ENCODE measurements at places on chromosomes 4 and X.

DNA sequence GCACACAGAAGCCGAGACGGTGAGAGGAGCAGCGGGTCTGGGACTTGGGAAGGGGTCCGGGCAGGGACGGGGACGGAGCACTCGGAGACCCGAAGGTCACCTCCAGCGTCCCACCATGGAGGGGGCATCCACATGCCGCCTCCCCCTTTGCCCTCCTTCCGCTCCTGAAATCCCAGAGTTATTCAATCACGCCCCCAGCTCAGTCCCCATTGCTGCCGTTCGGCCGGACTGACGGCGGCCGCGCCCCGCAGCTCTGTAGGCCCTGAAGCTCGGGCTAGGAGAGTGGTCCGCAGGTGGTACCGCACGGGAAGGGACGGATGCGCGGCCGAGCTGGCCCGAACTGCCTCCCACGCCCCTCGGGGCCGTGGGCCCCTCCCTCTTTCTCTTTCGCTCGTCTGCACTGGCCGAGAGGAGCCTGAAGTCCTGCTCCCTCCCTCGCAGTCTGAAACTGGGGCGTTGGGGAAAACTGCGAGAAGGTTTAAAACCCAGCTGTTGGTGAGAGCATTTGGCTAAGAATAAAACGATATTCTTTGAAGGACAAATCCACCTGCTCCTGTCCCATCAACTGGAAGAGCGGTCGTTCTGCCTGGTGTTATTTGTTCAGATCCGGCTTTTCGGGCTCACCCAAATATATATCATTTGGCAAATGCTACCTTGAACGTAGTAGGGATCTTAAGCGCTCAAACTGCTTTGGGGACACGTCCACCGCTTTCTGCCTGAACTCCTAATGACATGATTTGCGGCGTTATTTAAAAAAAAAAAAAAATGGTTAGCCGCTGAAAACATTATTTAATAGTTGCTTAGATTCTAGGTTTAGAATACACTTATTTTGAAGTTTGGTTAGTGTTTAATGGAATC is 719 bp downstream of the USO1 start:
- peak; percentile 89 for DNase-seq

DNA sequence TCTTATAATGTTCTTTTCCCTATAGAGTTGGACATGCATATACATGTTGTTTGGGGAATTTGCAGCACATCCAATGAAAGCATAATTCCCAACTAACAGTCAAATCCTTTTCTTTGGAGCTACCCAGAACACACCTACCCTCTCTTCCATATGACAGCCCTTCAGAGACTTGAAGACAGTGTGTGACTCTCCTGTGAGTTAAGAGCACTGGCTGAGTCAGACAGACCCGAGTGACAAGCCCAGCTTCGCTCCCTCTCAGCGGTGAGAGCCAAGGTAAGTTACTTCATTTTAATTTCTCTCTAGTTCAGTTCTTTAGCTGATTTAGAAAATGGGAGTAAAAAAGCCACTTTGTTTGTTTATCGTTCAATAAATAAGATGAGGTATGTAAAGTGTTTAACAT is 86.3 kb downstream of the RTL9 start:
- no peak for DNase-seq

DNA sequence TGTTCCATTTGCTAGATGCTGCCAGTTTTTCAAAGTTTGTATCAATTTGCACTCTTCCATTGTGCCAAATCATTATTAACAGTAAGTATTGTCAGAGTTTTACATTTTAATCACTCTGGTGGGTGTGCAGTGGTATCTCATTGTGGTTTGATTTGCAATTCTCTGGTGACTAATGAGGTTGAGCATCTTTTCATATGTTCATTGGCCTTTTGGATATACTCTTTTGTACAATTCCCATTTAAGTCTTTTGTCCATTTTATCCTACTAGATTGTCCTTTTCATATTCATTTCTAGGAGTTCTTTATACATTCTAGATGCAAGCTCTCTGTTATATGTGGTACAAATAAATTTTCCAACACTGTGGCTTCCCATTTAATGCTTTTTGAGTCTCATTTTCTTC is 17.4 kb upstream of the ARHGAP36 start:
- no peak for DNase-seq

GRCh38 chr4:185656467-185656931 is 121.2 kb upstream of the PDLIM3 start:
- DNase-seq = peak; percentile 19

GRCh38 chrX:150355913-150356312 is 7.2 kb upstream of the MAMLD1 start:
- DNase-seq = no peak

GRCh38 chr4:87228262-87228860 is 7.9 kb upstream of the KLHL8 start:
- DNase-seq = no peak

DNA sequence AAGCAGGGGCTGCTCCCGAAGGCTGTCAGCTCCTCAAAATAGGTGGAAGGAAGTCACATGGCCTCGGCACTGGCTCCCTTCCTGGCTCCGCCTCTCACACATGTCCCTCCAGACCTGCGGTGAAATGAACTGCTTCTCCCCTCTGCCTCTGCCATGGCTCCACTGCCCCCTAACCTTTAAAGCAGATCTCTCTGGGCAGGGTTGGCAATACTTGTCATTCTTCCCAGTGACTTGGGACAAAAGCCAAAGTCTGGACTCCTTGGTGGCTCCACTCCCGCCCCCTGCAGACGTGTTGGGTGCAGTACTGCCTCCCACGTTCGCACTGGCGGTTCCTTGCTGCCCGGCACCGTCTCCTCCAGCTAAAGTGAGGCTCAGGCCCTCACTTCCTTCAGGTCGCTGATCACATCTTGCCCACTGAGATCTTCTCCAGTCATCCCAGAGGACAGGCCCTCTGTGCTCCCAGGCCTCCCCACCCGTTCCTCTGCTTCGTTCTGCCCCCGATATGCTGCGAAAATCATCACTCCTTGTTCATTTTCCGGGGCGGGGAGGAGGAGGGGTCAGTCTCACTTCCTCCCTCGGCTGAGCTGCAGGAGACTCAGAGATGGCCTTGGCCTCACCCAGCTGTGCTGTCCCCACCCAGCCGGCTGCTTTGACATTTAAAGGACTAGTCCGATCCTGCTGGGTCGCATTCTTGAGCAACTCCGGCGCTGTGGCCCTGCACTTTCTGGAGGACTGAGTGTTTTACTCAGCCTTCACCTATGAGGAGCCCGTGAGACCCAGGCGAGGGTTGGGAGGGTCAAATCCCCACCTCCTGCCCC is 97.4 kb downstream of the PHKA2 start:
- peak; percentile 75 for DNase-seq

DNA sequence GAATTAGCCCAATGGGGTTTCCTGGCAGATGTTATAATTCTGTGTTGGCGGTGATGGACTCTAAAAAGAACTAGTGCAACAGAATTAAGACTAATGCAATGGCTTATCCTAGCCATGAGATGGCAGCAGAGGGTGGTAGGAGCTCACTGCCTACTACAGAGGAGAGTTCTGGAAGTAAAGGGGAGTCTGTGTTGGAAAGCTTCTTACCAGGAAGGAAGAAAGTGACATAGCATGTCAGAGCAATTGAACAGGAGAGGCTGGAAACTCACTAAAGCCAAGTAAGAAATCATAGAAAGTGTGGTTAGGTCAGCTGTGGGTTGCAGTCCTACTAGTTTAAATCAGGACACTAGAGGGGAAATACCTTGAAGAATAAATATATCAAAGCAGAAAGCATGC is 6.3 kb upstream of the TRPC5OS start:
- DNase-seq = peak; percentile 58

DNA sequence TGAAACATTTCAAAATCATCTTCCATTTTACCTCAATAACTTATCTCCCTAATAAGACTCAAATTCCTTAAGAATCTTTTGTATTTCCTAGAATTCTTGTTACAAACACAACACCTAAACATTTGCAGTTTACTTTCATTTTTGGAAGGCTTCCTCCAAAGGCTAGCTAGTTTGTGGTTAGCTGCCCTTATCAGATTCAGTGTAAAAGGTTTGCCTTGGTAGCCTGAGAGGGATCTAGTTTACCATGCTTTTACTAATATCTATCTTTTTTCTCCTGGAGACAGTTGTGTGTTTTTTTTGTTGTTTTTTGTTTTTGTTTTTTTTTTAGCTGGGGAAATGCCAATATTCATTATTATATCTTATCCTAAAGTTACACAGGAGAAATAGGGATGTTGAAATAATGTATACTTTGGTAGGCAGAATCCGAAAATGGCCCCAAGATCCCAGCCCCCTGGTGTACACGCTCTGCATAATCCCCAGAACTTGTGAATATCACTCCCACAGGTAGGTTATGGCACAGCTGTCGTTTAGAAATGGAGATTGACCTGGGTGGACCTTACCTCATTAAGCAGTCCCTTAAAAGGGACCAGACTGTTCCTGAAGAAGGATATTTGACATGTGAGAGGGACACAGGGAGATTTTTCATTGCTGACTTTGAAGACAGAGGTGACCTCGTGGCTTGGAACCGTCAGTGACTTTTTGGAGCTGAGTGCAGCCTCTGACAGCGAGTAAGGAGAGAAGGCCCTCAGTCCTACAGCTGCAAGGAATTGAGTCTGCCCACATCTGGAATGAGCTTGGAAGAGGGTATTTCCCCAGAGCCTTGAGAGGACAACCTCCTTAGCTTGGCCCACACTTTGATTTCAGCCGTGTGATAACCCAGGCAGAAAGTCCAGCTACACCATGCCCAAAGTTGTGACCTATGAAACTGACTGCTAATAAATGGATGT is 33.4 kb downstream of the SEPTIN11 start:
- no peak for DNase-seq

DNA sequence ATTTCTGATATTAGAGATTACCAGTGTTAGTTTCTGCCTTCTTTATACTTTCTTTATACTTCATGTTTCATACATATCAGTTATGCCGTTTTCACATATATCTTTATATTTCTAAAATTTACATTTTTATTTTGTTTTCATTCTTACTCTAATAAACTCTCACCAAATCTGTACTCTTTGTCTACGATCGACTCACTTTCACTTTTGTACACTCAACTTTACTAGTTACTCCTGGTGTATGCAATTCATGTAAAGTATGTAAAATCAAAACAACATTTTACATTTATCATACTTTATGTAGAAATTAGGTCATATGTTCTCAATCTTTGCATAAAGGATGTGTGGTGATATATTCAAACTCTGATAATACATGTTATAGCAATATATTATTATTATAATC is 59.9 kb downstream of the UGT2A3 start:
- no peak for DNase-seq

- no peak for DNase-seq
These were observed 480.1 kb upstream of the FTHL17 start for GRCh38 chrX:31551913-31552312.

GRCh38 chr4:145799223-145799622 is 119.3 kb downstream of the C4orf51 start:
- DNase-seq = no peak

DNA sequence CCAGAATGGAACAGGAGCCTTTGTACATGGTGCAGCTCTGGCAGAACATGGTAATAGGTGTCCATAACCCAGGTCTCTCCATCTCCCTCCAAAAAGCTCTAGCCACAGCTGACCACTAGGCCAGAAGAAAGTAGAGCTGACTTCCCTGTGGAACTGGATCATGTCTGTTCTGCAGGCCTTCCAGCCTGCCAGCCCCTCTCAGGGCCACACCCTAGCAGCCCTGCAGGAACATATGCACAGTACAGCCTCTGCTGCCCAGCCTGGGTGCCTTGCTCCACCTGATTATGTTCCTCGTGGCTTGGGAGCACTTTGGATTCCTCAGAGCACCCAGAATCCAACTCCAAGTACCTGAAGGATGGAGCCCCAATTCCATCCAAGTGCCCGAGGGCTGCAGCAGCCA is 12.0 kb downstream of the NDST3 start:
- no peak for DNase-seq

DNA sequence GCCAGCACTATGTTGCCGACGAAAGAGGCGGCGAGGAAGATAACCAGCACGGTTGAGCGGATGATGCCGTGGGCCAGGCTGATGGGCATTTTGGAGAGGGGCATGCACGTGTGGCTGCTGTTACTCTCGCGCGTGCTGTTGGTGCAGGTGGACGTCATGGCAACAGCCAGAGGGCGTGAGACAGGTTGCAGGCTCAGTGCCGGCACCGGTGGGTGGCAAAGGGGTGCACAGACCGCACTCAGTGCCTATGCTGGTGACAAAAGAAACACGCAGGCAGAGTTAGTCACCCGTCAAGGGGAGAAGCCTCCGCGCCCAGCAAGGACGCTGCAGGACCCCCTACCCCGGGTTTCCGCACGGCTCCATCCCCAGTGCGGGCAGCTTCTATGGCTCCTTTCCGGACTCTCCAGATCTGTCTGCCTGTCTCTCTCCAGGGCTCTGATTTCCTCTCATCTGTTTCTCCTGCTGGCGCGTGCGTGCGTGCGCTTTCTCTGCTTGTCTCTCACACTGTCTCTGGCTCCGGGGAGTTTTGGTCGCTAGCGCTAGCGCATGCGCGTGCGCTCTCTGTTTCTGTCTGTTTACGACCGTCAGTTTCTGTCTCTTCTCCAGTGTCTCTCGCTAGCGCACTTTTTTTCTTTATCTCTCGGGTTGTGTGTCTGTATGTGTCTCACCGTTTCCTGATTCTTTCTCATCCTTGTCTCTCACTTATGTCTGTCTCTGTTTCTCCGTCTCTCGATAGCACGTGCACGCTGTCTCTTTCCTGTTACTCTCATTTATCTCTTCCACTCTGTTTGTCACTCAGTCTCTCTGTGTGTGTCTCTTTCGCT is 2.1 kb downstream of the GPR101 start:
- DNase-seq = peak; percentile 30

DNA sequence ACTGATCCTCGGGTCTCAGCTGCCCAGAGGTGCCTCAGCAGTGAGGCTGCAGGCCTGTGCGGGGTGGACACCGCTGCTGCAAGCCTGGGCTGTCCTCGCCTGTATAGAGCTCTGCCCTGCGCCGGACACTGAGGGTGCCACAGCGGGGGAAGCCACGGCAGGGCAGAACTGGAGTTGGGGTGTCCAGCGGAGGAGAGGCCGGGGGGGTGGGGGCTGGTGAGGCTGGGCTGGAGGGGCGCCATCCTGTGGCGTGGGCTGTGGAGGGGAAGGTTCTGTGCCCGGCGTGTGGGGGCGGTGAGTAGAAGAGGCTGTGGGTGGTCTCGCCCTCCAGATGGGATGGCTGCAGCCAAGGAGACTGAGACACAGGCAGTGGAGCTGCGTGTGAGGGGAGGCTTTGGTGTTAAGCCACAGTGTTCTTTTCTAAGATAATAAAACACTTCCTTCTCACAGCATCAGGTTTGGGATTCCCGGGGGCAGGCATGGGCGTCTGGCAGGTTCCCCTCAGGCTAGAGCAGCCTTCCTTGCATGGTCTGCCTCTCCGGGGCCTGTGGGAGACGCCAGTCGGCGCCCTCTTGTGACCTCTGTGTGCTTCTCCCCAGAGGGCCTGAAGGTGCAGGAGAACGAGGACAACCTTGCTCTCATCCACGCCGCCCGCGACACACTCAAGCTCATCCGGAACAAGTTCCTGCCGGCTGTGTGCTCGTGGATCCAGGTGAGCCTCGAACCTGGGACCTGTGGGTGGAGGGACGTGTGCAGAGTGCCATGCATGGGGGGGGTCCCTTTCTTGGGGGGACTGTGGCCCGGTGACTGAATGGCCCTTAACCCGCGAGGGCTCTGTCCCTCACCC is 7.4 kb downstream of the UVSSA start:
- no peak for DNase-seq

- peak; percentile 68 for DNase-seq
These were observed 120.2 kb upstream of the PJA1 start for GRCh38 chrX:69285401-69285877.
